ENCODE measurements at places on chromosomes 7 and 10.

GRCh38 chr10:42795701-42796100, 13.1 kb downstream of the BMS1 start:
- DNase-seq, result no peak

DNA sequence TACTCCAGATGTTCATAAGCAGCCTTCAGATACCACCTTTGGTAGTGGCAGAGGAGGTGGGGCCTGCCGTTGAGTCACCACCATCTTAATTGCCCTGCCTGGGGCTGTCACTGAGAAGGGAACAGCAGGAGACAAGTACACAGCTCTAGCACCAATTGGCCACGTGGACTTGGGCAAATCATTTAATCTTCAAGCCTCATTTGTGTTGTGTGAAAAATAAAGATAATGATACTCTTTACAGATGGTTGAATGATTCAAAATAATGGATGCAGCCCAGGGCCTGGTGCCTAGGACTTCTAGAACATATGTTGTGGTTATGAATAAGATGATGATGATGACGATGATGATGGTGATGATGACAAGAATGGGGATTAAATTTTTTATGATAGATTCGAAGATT, 111.9 kb upstream of the ADAM12 start:
- no peak for DNase-seq

DNA sequence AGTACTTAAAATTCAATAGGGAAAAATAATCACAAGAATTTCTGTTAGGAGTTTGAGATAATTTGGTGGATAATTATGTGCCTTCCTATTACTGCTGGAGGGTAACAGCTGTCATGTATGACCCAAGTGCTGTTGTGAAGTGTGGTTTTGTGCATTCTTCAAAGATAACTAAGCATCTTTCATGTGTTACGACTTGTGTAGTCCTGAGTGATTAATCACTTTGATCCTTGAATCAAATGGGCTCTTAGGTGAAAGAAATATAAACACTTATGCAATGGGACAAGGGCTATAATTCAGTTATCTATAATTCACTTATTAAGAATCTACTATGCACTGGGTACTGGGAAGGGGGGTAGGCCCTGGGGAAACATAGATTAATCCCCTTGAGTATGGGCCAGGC, 89.0 kb downstream of the CH25H start:
- no peak for DNase-seq

DNA sequence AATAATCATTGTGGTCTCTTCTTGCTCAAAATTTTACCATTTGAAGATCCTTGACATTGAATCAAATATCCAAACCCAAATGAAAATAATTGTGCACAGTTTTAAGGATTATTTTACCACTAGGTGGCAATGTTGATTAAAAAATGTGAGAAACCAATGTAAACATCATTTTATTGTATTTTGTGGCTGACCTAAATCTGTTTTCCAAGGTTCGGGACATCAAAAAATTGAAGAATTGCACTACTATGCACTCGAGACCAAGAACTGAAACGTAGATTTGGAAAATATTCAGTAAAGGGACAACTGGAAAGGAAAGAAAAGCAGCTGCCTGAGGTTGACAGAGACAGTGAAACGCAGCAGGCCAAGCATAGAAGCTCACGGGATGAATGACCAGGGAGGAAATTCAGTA, 259.3 kb downstream of the SNX13 start:
- peak; percentile 62 for DNase-seq

DNA sequence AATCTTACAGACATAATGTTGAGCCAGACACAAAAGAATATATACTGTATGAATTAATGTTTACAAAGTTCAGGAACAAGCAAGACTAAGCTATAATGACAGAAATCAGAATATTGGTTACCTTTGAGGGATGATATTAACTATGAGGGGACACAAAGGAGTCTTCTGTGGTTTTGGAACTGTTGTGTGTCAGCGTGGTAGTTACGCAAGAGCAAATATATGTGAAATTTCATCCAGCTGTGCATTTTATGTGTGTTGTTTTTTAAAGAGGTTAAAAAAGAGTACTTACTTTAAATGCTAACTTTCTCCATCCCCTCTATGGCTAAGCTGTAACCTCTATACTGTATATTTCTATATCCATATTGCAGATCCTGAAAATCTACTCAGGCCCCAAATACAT, 14.9 kb downstream of the SLC25A28 start:
- no peak for DNase-seq

- no peak for DNase-seq
These were observed 241.5 kb upstream of the PTER start for GRCh38 chr10:16195178-16195769.

GRCh38 chr7:84908196-84908793, 278.6 kb downstream of the SEMA3D start:
- DNase-seq, result no peak

GRCh38 chr10:76444034-76444800, 1012.8 kb downstream of the LRMDA start:
- no peak for DNase-seq

DNA sequence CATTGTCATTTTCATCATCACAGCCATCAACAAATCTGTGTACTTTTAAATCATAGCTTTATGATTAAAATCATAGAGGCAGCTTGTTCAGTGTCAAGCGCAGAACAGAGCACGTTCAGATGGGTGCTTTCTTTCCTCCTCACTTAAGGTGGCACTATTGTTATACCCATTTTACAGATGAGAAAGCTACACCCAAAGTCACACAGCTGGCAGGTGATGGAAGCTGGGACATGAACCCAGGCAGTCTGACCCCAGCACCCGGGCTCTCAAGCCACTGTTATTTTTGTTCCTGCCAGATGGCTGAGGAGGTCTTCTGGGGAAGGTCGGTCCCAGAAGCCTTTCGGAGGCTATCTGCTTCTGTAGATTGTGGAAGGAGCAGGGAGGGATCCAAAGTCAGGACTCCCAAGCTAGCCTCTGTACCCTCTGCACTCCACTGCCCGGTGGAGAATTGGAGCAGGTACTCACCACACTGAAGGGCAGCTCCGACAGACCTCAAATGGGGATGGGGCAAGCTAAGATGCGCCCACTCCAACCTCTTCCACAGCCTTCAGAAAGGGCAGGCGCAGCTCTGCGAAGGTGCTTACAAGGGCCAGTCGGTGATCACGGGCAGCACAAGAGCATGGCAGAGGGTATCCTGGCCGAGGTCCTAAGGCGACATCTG, 610 bp downstream of the AVPI1 start:
- DNase-seq, result peak; percentile 71

- DNase-seq, result no peak
These were observed 1506.2 kb upstream of the LRRTM3 start for GRCh38 chr10:65419629-65420028.

- DNase-seq, result peak; percentile 98
These were observed 9.9 kb downstream of the TTYH3 start for GRCh38 chr7:2641406-2642393.

DNA sequence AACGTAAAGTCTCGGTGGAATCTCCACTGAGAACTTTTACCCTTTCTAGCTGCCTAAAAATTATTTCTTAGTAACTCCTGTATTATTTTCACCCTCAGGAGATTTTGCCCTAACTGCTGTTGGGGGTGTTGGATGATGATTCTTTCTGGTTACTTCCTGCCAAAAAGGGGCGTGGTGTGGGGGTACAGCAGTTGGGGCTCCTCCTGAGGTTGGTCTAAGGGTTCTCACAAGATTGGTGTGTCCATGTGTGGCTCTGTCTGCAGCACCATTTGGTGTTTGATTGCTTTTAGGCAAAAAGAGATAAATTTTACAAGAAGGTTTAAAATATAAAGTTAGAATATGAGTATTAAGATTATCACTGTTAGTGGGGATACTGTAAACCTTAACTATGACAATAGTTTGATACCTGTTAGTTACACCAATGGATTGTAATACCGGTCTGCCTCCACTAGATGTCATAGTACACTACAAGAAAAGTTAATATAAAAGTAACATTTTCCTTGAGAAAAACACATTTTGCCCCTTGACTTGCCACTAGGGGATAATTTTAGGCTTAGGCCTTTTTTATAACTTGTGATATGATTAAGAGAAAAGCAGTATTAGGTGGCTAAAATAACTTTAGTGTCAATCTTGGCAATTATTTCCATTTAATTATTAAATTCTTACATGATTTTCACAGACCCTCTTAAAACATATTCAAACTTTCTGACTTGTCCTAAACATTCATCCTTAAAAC, 928.7 kb downstream of the IPMK start:
- peak; percentile 75 for DNase-seq

DNA sequence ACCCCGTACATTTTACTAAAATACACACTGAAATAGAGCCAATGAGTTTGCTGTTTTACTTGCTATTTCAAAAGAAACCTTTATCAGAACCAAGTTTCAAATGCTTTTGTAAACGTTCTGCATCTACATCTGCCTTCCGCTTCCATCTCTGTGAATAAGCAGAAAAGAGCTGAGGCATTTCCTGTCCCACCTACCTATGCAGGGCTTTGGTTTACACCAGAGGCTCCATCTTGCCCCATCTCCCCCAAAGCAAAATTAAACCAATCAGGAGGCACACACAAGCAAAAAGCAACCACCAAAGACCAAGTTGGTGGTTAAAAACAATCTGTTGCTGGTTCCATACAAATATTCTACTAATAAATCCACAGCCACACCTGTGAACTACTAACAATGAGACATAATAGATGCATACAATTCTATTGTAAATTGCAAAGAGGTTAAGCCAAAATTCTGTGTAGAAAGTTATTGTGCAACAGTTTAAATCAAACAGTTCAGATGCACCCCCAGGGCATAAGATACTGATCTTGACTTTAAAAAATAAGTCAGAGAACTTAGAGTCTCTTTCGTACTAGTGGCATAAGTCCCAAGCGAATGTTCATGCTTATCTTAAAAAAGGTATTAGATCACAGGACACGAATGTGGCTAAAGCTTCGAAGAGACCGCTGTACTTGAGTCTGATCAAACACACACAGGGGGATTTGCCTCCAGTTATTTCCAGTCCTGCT, 83.9 kb downstream of the FGFR2 start:
- no peak for DNase-seq

DNA sequence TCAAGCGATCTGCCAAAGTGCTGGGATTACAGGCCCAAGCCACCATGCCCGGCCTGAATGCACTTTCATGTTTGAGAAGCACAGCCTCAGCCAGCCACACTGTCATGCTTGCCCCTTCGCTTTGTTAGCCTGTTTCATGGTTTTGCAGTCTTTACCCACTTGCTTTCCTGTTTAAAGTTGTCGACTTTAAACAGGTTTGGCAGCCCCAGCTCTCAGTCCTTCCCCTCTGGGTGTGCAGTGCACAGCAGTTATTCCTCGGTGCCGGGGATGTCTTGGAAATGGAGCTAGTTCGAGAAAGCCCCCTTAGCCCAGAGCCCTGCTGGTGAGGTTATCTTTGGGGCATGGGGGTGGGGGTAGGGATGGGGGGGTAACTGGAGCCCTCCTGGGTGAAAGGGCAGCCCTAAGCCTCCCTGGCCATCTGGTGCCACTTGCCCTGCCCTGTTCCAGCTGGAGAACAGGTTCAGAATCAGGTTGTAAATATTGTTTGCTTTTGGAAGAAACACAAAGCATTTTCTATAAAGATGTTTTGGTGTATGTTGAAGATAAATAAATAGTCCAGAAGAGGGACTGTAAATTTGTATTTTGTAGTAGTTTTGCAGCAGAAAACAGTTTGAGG, 14.8 kb downstream of the TSPAN14 start:
- DNase-seq, result no peak

DNA sequence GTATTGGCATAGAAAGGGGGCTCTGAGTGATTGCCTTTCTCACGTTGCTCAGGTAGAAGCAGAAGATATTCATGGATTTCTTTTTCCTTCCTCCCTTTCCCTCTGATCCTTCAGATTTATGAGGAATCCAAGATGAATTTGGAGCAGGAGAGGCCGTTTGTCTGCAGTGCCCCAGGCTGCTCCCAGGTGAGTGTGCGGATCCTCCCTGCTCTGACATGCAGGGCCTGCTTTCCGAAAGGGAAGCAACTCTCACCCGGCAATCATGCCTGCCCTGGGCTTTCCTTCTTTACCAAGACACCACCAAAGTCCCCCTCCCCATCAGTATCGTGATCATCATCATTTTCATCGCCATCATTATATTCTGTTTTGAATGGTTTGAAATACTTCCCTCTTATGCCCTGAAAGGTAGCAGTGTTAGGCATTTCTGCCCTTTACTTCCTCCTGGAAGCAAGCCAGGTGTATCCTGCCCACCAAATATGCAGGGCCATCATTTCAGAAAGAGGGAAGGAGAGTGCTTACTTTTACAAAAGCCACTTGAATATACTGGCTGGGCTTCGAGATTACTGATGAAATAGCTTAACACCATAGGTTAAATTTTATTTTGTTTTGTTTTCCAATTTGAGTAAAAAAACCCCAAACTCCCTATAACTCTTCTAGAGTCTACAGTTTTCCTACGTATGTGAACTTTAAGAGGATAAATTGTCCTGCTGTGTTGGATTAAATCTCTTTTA, 75.9 kb downstream of the CREB5 start:
- DNase-seq, result no peak

- no peak for DNase-seq
These were observed 770 bp downstream of the PRXL2A start for GRCh38 chr10:80409121-80409520.

DNA sequence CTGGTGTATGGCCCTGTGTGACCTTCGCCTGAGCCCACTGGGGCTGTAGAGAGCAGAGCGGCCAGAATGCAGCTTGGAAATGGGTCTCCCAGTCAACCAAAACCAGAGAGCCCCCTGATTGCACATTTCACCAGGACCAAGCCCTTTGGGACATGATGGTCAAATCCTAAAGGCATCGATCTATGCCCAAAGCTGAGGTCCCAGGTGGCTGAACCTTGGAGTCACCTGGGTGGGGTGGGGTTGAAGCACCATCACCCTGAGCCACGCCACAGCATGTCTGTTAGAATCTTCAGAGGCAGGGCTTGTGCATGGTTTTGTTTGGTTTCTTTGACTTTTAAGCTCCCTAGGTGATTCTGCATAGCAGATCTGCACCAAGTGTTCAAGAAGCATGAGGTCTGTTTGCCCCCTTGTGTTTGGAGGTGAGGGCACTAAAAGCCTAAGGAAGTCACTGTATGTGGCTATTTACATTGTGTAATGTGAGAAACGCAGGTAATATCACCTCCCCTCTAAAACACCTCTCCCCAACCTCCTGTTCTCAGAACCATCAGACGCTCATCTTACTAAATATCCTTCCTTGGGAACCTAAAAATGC, 9.6 kb downstream of the PKD1L1 start:
- DNase-seq, result peak; percentile 67

- no peak for DNase-seq
These were observed 23.3 kb upstream of the PARD3 start for GRCh38 chr10:34838366-34838900.

DNA sequence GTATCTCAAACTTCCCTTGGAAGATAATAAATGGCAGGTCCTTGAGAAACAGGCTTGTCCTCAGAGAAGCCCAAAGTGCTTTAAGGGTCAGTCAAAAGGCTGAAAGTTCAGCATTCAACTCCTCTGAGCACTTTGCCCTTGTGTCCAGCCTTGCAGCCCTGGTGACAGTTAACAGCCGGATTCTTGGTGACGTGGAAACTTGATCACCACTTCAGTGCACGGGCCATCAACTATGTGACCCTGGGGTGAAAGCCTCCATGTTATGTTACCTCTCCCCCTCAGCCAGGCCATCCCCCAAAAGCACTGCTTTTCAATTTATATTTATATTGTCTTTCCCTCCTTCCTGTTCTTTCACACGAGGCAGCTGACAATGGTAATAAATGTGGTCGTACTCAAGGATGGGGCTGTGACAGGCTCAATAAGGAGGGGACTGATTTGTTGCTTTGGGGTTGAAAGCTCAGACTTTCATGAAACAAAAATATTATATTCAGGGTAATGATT, 164.0 kb upstream of the NRP1 start:
- no peak for DNase-seq

GRCh38 chr7:135201350-135201749, 10.0 kb downstream of the WDR91 start:
- DNase-seq, result no peak

All from NAMALWA (cell line).